ENCODE measurements at places on chromosomes 16 and 17. TPM values are rescaled to one million over a fixed set of nuclear protein-coding genes. Genes with fewer than 3 reads are reported as not detected.

The GPR179 gene
- not detected for polyA plus RNA-seq

The MLYCD gene
- 1.0 TPM for polyA plus RNA-seq

The MYH13 gene
- polyA plus RNA-seq = not detected

The NATD1 gene
- 1.8 TPM for polyA plus RNA-seq

The CDH8 gene
- not detected for polyA plus RNA-seq

The TMC8 gene
- polyA plus RNA-seq = not detected

DNA sequence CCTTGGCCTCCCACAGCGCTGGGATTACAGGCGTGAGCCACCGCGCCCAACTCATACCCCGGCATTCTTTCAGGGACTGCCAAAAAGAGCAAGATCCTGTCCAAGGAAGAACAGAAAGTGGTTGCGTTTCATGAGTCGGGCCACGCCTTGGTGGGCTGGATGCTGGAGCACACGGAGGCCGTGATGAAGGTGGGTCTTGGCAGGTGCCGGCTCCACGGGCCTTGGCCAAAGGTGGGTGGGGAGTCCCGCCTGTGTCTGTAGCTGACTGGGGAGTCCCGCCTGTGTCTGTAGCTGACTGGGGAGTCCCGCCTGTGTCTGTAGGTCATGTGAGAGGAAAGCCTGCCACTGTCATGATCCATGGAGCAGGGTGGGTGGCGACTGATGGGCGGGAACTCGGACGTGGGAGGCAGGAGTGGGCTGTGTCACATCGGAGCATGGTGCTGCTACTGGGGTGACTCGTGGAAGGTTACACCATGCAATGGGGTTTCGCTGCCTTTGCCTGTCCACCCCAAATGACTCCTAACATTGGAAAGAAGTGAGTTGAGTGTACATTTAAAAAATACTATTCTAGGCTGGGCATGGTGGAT, 10.0 kb upstream of the RPL13 start:
- no peaks in the 10 kb centered on the region for H3K27me3 ChIP-seq
- no peak overlapping the region for H3K27ac ChIP-seq
- DNase-seq = no peak
- H3K4me3 ChIP-seq = no peak overlapping the region
- H3K36me3 ChIP-seq = peaks cover 31% of the 10 kb centered on the region
- no peaks in the 10 kb centered on the region for H3K4me1 ChIP-seq

GRCh38 chr16:6492742-6493141, 839.9 kb upstream of the RBFOX1 start:
- H3K27ac ChIP-seq = no peak overlapping the region
- DNase-seq = no peak
- H3K4me3 ChIP-seq = no peak overlapping the region
- H3K4me1 ChIP-seq = no peaks in the 10 kb centered on the region
- no peaks in the 10 kb centered on the region for H3K36me3 ChIP-seq
- no peaks in the 10 kb centered on the region for H3K27me3 ChIP-seq

- H3K4me3 ChIP-seq = peak overlapping the region; percentile 46
- no peak overlapping the region for H3K27ac ChIP-seq
- DNase-seq = no peak
- H3K4me1 ChIP-seq = peaks cover 2% of the 10 kb centered on the region
- H3K27me3 ChIP-seq = no peaks in the 10 kb centered on the region
Measured at GRCh38 chr16:57485091-57485915, 990 bp downstream of the DOK4 start.

DNA sequence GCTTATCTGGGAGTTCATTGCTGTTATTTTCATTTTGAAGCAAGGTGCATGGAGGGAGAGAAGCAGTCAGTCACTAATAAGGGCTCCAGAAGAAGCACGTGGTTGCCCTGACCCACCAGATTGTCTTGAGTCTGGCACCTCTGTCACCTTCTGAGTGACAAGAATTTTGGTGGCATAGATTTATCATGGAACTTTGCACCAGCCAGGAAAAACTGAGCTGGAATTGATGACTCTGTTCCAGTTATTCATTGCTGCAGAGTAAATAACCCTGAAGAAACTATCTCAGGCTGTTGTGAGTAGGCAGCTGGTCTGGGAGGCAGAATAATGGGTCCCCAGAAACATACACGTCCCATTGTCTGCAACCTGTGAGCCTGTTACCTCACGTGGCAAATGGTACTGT, 44.8 kb downstream of the HSD17B2 start:
- H3K36me3 ChIP-seq = no peaks in the 10 kb centered on the region
- no peaks in the 10 kb centered on the region for H3K27me3 ChIP-seq
- H3K4me3 ChIP-seq = no peak overlapping the region
- H3K27ac ChIP-seq = no peak overlapping the region
- no peak for DNase-seq

GRCh38 chr16:79334127-79334526, 266.4 kb downstream of the MAF start:
- H3K27me3 ChIP-seq = no peaks in the 10 kb centered on the region
- no peak overlapping the region for H3K4me3 ChIP-seq
- no peak overlapping the region for H3K27ac ChIP-seq
- H3K4me1 ChIP-seq = no peaks in the 10 kb centered on the region
- H3K36me3 ChIP-seq = no peaks in the 10 kb centered on the region

DNA sequence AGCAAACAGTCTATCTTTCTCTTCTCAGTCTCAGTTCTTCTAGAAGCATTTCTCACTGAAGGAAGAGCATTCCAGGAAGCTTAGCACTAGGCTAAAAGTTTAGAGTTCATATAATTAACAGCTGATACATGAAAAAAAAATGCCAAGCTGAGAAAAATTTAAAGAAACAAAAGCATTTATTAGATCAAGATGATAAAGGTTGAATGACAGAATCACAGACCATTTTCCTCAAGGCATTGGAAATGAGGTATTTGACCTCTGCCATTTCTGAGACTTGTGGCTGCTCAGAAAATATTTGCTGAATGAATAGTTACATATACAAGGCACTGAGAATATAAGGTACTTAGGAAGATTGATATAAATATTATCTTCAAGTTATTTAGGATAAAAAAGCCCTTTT, 901.6 kb upstream of the GOT2 start:
- peak; percentile 86 for DNase-seq
- H3K4me1 ChIP-seq = peaks cover 28% of the 10 kb centered on the region
- no peak overlapping the region for H3K4me3 ChIP-seq

- H3K27me3 ChIP-seq = no peaks in the 10 kb centered on the region
- H3K4me1 ChIP-seq = no peaks in the 10 kb centered on the region
- H3K27ac ChIP-seq = no peak overlapping the region
- no peak overlapping the region for H3K4me3 ChIP-seq
- no peak for DNase-seq
Measured at GRCh38 chr17:43013296-43013695, 6.7 kb downstream of the IFI35 start.
